ENCODE measurements at places on chromosomes 7 and 10.

DNA sequence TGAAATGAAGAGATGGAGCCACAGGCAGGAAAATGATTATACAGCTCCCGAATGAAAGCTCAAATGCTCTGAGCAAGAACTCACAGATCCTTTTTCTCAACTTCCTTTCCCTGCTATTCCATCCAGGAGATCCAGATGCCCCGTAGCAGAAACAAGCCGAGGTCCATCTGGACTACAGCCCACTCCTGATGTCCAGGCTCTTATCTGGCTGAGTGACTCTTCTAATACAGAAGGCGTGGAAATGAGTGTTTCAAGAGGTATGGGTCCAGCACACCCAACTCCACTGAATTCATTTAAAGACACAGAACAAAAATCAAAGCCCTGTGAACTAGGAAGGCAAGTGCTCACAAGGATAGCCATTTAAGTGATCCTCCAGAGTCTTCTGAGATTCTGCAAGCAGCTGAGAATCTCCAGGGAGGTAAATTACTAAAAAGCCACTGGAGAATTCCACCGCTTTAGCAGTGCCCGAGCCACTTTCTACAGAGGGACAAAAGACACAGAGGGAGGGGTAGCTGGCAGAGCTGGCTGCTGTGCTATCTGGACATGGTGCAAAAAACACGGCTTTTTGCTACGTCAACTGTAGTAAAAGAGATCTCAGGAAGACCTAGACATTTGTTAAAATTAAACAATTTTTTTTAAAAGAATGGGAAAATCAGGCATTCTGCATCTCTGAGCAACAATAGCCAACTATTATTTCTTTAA lies 24.5 kb downstream of the FAM171A1 start:
- no peak for DNase-seq

GRCh38 chr7:112067200-112067599 lies 139.0 kb downstream of the DOCK4 start:
- DNase-seq, result no peak

DNA sequence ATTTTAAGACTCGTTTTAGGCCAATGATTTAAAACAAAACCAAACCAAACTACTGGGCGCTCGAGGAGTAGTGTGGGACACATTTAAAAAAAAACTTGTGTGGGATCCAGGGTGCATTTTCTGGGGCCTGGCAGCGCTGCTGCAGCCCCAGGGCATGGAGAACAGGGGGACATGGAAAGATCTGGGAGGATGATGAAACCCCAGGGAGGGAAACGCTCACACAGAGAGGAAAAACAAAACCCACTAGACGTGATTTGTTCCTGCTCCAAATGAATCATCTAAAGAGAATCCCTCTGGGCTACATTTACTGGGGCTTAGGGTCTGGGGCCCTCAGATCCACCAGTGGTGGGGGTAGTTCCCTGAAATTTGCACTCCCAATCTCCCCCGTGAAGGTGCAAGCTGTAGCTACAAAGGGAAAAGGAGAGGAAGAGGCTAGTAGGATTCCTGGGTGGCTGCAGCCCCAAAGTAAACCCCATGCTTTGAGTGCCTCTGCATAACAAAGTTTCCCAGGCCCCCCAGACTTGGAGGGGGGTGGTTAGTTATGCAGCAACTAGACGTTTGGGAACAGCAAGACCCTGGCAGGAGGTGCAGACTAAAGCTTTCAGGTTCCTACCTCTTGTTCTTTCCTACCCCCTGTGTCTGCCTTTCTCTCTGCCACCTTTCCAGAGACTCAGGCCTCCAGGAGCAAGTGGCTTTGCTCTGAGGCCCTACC lies 14.5 kb upstream of the HOXA13 start:
- no peak for DNase-seq

- no peak for DNase-seq
Measured at GRCh38 chr10:82319074-82319473, 444.1 kb downstream of the NRG3 start.

- peak; percentile 36 for DNase-seq
Measured at GRCh38 chr10:4767033-4767814, 58.8 kb upstream of the AKR1E2 start.

DNA sequence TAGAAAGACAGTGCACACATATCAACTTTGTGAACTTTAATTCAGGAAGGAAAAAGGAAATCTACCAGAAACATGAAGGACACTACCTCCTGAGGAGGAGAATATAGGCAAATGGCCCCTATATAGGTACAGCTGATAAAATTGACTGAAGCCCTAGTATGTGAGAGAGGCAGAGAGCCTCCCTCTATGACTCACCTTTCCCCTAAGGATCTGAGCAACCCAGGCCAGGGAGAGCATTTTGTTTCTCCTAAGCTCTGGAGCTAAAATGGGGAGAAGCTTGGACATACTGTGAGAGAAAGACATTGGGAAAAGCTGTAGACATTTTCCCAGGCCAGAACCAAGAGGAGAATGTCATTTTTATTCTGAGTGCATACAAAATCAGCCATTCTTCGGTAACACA lies 303.5 kb downstream of the AHR start:
- DNase-seq, result no peak

GRCh38 chr7:148031811-148032210 lies 558.8 kb upstream of the C7orf33 start:
- no peak for DNase-seq

GRCh38 chr7:50352751-50353150 lies 48.2 kb downstream of the IKZF1 start:
- DNase-seq, result no peak

DNA sequence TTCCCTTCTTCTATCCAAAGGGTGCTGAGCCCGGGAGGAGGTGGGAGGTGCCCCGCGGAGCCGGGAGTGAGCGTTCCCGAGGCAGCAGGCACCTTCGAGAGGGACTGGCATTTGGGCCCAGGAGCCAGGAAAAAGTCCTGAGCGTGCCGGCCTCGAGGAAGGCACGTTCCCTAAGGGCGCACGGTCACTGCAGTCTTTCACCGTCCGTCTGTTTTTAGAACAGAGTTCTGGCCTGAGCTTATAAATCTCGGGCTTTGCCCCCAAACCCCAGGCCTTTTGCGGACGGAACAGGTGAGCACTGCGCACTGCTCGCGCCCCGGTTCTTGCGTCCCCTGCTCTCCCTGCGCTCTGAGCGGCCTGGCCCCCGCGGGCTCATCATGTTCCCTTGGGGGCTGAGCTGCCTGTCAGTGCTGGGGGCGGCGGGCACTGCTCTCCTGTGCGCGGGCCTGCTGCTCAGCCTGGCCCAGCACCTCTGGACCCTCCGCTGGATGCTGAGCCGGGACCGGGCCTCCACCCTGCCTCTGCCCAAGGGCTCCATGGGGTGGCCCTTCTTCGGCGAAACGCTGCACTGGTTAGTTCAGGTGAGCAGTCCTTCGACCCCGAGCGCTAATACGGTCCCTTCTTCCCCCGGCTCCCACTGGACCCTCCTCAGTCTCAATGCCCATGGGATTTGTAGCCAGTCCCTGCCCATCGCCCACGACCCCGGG lies 442 bp downstream of the CYP26C1 start:
- no peak for DNase-seq

DNA sequence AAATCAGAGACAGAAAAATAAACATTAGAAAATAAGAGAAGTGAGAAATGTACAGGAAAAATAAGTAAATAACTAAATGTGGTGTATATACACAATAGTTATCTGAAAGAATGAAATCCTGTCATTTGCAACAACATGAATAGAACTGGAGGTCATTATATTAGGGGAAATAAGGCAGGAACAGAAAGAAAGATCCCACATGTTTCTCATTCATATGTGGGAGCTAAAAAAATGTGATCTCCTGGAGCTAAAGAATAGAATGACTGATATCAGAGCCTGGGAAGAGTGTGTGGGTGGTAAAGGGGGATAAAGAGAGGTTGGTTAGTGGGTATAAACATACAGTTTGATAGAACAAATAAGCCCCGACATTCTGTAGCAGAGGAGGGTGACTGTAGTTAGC lies 27.3 kb downstream of the PLXDC2 start:
- DNase-seq, result no peak

DNA sequence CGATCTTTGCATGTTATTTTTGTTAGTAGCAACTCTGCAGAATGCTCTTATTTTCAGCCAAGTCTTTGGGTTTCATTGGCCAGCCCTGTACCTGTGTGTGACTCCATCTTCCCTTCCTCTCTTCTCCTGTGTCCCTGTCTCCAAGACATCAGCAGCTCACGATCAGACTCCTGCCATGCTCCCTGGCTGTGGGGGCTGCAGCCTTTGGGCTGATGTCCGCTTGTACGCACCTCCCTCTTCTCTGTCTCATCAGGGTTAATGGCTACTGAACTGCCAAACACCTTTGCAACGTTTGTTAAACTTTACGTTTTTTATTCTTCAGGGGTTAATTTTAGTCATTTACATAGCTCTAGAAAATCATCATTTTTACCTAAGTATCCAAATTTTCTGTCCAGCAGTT lies 103.5 kb upstream of the RET start:
- DNase-seq, result no peak

GRCh38 chr7:713488-714230 lies 12.8 kb upstream of the DNAAF5 start:
- no peak for DNase-seq

- no peak for DNase-seq
Measured at GRCh38 chr10:122387572-122387971, 13.1 kb downstream of the PLEKHA1 start.

DNA sequence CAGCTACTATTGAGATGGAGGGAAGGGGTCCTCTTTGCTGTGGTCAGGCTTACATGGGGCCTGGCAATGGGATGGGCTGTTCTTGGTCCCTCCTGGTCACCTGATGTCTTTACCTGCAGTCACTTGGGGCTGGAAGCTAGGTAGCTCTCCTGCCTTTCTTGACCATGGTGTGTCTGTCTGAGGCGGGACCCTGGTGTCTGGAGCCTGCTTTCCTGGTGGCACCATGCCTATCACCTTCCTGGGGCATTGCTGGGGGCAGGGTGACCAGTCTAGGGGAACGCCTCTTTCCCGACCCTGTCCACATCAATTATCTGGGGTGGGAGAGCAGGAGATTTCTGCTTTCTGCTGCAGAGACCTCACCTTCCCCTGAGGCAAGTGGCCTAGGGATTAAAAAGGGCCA lies 55.6 kb downstream of the ARHGAP22 start:
- DNase-seq, result no peak

DNA sequence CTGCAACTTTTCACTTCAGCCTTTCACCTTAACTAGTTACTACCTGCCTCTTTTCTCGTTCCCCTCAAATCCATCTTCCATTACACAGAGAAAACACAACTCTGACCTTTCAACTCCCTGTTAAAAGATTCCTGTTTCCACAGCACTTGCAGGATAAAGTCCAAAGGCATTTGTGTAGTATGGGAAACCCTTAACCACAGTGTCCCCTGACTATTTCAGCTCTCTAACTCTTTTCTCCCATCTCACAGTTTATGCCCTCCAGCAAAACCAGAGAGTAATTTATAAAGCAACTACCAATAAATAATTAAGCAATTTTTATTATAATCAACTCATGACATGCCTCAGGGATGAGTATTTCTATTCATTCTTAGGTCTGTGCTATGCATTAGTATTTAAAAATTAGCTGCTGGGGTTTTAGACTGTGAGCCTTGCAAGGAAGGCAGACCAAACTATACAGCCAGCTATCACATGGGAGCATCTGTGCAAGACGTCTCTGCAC lies 51.0 kb downstream of the COL1A2 start:
- DNase-seq, result no peak

DNA sequence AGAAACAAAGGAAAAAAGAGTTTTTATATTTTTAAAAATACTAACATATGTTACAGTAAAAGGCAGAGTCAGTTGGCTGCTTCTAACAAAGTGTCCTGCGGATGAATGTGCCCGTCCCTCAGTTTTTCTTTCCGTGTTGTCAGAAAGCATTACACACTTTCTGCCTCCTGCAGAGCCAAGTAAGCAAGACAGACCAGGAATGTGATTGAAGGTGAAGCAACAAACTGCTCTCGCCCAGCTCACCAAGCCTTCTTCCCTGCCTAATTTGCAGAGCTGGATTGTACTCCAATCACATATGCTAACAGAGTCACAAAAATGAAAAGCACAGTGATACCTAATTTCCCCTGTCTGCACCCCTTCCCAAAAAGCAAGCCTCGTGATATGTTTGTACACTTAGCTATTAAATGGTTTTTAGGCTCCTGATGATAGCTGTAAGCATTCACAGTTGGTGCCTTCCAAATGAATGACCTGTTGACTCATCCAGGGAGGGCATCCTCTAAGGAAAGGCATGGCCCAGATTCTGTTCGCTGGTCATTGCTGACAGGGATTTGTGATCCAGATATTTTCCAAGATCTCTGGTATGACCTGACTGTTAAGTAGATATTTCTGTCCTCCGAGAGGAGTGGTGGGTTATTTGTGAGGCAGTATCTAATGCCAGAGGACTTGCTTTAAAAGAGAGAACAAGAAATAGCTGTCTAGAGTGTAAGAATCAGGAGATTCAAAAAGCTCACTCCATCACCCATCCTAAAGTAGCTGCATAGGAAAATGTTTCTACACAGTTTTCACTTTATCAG lies 187.3 kb upstream of the PLXDC2 start:
- no peak for DNase-seq

DNA sequence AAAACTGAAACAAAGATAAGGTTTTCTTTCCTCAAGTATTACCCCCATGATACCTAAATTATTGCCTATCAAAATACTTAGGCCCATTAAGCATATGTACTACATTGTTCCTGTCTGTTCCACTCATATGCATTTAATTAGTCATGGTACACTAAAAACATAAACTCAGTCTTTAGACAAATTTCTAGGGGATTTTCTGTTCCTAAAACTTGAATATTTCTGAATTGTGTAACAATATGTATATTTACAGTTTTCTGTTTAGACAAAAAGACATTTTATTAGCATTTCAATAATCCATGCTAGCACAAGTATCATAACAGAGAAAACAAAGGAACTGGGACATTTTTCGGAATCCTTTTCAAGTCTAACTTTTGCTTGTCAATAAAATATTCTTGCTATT lies 234.2 kb downstream of the CRPPA start:
- no peak for DNase-seq

DNA sequence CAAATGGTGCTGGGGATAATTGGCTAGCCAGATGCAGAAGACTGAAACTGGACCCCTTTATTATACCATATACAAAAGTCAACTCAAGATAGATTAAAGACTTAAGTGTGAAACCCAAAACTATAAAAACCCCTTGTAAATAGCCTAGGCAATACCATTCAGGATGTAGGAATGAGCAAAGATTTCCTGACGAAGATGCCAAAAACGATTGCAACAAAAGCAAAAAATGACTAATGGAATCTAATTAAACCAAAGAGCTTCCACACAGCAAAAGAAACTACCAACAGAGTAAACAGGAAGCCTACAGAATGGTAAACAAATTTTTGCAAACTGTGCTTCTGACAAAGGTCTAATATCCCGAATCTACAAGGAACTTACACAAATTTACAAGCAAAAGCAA lies 30.9 kb upstream of the PLXDC2 start:
- DNase-seq, result no peak

DNA sequence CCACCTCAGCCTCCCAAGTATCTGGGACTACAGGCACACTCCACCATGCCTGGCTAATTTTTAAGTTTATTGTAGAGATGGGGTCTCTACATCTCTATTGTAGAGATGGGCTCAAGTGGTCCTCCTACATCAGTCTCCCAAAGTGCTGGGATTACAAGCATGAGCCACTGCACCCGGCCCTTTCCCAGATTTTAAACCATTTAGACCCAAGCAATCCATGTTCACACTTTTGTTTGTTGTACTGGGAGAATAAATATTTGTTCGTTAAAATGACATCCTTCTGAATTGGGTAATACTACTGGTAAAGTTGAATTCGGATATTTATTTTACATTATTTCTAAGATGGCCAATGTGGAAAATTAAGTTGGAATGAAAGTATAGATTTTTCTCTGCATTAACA lies 52.7 kb downstream of the MINPP1 start:
- no peak for DNase-seq

Measured in CD4-positive, alpha-beta T cell treated with Interleukin-4 for 1 hour (primary cell).